ACHN (cell line): ENCODE measurements at places on chromosomes 5 and 9.

GRCh38 chr5:21121213-21121612 lies 1133.2 kb upstream of the CDH18 start:
- no peak for DNase-seq

- DNase-seq, result no peak
Observed at GRCh38 chr9:124507880-124508423, 753 bp upstream of the NR5A1 start.

DNA sequence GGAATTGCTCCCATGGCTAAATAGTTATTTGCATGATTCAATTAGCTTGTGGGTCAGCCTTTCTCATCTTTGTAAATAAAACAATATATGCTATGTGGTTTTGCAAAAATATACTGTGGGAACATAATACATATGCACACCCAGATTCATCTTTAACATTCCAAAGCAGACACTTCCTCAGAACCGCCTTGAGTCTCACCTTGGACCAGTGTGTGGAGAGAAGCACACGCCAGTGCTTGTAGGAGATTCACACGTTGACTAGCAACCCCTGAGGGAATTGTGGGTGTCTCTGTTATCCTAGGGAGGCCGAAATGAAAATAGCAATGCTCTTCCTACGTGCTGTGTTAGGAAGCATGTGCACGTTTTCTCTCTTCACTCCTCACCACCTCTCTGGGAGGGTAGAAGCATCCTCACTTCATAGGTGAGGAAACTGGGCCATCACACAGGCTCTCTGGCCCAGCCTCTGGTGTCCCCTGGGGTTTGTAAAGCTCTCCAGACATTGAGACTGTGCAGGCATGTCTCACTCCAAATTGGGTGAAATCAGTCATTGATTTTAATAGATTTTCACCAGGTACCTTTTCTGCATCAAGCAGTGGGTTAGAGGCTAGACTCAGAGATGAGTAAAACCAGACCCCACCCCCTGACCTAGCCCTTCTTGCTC lies 221.7 kb downstream of the PBX3 start:
- DNase-seq, result no peak

- no peak for DNase-seq
Observed at GRCh38 chr9:124124729-124125650, 113.4 kb downstream of the LHX2 start.

- no peak for DNase-seq
Observed at GRCh38 chr9:98427491-98427890, 172.0 kb upstream of the TBC1D2 start.

GRCh38 chr5:139659695-139660101 lies 11.5 kb downstream of the CXXC5 start:
- no peak for DNase-seq

GRCh38 chr5:88662846-88663245 lies 220.1 kb downstream of the MEF2C start:
- no peak for DNase-seq
